ENCODE measurements at places on chromosomes 4 and X.

DNA sequence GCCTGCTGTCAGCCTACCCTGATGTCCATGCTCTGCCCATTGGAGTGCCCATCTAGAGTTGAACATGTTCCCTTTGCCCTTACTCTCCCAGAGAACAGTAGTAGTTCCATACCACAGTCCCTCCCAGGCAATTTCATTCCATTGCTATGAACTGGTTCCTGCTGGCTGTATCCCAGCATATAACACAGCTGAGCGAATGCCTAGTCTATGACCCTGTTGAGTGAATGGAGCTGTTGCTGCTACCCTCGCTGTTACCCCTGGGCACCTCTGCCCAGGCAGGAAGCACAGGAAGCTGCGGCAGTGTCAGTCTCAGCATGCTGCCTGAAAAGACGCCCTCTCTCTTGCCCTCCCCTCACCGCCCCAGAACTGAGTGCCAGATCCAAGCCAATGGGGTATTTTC, 73.3 kb downstream of the SOX3 start:
- DNase-seq, result no peak

DNA sequence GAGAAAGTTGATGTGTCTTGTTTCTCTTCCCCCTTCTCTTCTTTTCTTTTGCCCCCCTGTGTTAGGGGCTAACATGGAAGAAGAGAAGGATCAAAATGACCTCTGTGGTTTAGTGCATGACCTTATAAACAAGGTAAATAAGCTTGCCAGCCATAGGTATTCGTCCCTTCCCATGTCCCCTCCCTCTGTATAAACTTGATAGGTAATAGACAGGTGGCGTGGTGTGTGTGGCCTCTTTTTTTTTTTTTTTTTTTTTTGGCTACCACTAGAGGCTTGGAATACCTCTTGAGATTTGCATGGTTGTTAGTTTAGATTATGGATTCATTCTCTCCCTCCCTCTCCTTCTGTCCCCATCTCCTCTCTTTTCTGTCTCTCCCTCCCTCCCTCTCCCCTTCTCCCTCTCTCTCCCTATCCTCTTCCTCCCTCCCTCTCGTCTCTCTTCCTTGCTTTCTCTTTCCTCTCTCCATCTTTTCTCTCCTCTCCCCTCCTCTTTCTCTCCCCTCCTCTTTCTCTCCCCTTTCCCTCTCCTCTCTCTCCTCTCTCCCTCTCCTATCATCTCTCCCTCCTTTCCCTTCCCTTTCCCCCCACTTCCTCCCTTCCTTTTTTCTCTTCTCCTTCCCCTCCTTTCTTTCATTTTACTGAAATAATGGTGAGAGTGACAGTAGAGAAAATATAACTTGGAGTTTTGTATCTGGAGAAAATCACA, 134.4 kb downstream of the AFF1 start:
- no peak for DNase-seq

DNA sequence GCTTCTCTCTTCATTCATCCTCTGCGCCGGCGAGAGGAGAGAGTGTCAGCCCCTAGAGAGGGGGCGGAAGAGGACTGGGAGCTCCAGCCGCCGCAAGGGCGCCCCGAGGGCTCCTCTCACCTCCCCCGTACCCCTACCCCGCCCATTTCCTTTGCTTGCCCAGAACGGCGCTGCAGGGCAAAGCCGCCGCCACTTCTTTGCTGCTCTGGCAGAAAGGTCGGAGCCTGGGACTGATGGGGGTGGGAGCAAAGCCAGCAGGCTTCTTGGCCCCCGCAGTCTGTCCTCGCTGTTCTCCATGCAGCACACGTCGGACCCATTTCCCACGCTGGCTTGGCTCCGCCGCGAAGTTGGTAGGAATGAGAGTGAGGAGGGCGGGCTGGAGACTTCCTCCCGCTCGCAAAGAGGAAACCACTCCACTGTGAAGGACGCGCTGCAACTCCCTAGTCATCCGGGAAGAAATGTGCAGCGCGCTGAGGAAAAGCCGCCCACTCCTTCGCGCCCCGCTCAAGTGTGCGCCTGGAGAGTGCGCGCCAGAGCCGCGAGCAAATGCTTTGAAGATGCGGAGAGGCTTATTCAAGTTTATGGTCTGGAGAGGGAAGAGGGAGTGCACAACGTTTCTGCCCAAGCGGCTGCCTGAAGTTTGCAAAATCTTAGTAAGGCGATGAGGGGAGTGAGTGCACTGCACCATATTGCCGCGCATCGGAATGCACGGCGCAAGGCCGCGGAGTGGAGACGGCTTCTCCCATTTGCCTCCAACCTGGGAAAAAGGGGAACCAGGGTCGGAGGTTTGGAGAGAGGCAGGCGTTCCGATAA, 2.8 kb upstream of the PCDH7 start:
- DNase-seq, result peak; percentile 60

- no peak for DNase-seq
Measured at GRCh38 chr4:139560406-139561104, 4.5 kb upstream of the SETD7 start.

- no peak for DNase-seq
Measured at GRCh38 chr4:94274912-94275311, 67.2 kb downstream of the SMARCAD1 start.

DNA sequence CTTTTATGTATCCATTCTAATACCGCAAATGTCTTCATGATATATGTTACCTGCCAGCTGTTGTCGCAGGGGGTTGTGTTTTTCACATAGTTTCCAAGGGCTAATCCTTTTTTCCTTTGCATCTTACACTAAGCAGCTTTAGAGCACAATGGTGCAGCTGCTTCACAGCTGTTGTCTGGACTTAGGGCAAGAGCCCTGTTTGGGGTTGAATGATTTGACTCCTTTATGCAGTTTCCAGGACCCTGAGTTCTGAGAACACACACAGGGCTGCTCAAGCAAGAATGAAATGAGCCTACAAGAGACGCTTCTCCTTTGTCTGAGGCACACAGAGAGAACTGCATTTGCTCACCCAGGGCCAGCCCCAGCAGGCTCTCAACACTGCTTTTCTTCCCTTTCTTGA, 20.2 kb downstream of the CCNG2 start:
- DNase-seq, result no peak

DNA sequence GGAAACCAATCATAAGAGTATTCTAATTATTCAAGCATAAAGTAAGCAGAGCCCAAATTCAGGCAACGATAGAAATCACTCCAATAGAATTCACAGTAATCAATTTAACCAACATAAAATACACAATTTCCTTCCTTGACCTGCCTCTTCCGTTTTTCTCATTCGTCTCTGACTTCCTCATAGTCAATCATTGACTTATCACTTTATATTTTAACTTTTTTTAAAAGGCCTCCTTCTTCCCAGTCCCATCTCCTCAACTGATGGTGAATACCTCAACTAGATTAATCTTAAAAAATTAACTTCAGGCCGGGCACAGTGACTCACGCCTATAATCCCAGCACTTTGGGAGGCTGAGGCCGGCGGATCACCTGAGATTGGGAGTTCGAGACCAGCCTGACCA, 13.3 kb downstream of the CNOT6L start:
- no peak for DNase-seq

DNA sequence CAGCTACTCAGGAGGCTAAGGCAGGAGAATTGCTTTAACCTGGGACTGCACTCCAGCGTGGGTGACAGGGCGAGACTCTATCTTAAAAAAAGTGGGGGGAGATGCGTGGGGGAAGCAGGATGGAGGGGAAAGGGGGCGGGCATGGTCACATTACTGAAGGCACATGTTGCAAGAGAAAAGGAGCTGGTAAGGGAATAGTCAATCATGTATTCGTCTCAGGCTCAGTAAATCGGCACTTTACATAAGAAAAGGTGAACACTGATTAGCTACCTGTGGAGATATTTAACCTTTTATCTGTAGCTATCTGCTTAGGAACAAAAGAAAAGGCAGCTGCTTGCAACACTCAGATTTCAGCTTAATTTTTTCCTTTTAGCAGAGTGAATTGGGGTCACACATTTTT, 132.5 kb downstream of the PLS3 start:
- no peak for DNase-seq

DNA sequence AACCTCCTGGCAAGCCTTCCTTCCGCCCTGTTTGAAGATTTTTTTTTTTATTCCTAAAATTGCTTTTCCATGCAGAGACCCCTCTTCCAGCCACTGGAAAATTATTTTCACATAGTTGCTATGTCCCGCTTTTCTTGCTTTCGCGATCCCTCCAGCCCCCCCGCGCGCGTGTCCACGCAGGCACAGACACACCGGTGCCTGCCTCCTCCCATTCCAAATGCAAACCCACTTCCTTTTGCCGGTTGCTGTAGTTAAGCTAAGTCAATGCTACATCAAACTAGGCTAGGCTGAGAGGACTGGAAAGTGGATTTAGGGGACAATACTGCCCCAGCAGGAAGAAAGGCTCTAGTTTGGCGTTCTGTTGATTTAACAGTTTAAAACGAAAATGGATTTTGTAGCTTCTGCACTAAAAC, 111.0 kb downstream of the DHX15 start:
- no peak for DNase-seq

DNA sequence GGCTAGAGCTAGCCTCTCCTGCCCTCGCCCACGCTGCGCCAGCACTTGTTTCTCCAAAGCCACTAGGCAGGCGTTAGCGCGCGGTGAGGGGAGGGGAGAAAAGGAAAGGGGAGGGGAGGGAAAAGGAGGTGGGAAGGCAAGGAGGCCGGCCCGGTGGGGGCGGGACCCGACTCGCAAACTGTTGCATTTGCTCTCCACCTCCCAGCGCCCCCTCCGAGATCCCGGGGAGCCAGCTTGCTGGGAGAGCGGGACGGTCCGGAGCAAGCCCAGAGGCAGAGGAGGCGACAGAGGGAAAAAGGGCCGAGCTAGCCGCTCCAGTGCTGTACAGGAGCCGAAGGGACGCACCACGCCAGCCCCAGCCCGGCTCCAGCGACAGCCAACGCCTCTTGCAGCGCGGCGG, at the start of gene AR:
Gene AR, plus strand, starts transcription at position 204 of the 400 bp plus-strand sequence. CDS start 1,126 bp downstream, outside the sequence.
- no peak for DNase-seq

- DNase-seq, result no peak
Measured at GRCh38 chrX:786441-786881, 155.9 kb downstream of the SHOX start.

DNA sequence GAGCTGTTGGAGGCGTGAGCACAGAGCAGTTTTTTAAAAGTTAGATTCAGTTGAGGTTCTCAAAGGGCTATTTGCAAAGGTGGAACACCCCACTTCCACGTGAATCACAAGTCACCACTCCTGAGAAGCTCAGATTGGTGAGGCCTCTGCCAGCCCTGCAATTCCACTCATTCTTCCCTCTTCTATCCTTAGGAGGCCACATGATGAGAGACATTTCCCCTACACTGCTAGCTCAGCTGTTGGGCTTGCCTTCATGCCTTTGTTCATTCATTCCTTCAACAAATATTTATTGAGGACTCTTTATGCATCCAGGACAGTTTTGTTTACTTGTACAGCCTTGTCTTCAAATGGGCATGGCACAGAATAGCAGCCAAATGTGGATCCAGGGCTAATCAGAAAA, 3.7 kb downstream of the SRPX2 start:
- DNase-seq, result no peak

DNA sequence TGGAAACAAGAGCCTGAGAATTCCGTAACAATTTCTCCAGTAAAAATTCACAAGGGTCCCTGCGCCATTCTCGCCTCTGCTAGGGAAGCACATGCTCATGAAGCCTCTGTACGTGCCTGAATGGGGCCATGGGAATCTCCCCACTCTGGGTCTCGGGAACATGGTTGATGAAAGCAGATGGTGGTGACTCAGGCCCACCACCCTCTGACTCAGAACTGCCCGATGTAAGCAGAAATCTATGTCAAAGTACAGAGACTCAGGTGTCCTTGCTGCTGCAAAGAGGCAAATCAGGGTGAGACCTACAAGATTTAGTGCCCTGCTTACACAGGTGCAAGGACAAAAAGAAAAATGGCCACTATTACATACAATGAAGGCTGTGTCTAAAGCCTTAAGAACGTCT, 65.0 kb downstream of the SCD5 start:
- no peak for DNase-seq

DNA sequence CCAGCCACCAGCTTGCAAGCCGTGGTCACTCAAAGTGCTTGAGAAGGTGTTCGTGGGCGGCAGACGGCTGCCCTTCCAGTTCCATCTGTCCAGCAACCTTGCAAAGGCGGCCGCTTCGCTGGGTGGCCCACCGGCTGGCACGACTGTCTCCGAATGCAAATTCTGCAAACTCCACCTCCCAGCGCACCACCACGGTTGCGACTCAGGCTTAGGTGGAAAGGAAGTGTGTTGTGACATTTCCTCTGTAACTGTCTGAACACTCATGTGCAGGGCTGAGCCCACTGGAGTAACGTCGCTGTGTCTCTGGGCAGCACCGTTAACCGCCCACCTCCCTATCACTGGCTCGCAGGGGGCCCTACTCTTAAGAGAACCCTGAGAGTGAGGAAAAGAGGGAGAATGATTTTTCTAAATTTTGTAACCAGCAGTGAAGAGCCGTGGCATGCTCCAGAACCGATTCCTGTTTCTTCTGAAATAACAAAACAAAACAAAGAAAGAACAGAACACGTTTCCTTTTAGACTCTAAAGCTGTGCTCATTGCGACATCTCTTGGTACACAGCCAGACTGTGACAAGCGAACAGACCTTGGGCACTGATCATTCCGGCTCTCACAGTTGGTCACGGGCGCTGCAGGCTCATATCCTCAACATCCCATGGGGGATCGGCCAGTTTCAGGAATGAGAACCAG, at the start of gene P2RY8:
Gene P2RY8, minus strand, starts transcription at position 155 of the 685 bp plus-strand sequence. CDS start 70,627 bp downstream, outside the sequence.
- no peak for DNase-seq

GRCh38 chr4:139674875-139675550, 9.4 kb downstream of the MGST2 start:
- DNase-seq, result no peak

GRCh38 chr4:38131371-38132091, 171.3 kb downstream of the PTTG2 start:
- no peak for DNase-seq

DNA sequence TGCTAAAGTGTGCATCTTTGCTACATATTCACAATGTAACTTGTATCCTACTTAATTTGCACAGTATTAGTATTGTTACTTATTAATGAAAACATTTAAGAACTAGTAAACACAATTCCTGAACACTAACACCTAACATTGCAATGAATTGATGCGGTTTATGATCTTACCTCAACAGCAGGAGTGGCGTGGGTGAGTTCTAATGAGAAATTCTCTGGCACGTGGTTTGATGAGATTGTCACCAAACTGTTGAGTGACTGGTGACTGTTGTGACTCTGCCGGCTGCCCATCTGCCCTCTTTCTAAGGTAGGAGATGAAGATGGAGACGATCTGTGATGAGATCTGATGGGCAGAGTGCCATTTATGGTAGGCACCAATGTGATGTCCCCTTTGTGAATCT, 2.9 kb downstream of the PCDH18 start:
- DNase-seq, result no peak

GRCh38 chr4:99104153-99104552, 15.6 kb upstream of the ADH5 start:
- DNase-seq, result no peak

DNA sequence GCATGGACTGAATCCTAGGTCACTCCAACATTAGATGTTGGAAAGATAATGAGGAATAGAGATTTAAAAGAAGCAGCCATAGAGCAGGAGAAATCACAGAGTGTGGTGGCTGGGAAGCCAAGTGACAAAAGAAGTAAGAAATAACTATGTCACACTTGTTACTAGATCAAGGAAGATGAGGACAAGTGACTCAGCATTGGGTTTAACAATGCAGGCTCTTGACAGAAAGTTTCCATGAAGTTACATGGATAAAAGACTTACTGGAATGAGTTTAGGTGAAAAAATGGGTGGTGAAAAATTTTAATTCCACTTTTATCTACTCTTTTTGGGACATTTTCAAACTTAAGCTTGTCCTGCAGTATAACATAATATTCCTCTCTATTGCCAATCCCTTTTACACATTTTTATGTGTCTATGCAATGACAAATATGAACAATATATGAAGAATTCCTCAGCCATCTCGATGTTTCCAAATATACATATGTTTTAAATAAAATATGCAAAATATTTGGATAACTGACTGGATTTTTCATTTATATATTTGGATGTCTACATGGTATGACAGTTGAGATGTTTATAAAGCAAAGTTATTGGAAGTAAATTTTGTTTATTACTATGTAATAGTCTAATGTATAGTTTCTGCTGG, 462.6 kb downstream of the IL15 start:
- DNase-seq, result no peak
